ENCODE measurements at places on chromosomes 7 and 10. TPM values are rescaled to one million over a fixed set of nuclear protein-coding genes. Genes with fewer than 3 reads are reported as not detected.

DNA sequence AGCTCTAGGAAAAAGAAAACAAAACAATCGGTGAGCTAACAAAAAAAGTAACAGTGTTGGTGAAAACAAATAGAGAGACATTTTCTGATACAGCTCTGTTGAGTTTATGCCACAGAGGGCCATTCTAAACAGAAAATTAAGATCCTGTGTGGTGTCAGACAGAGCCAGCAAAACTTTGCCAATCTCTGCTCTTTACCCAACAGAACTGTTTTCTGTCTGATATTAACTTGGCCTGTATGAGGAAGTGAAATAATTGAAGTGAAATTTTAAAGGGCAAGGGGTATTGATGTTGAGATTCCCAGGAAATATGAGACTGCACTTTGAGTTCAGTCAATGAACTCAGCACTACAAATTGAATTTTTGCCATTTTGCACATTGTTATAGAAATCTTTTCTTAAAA lies 101.0 kb downstream of the AOAH start:
- no peak overlapping the region for H3K4me3 ChIP-seq
- H3K36me3 ChIP-seq = no peaks in the 10 kb centered on the region
- no peaks in the 10 kb centered on the region for H3K27me3 ChIP-seq
- DNase-seq = no peak
- peaks cover 6% of the 10 kb centered on the region for H3K4me1 ChIP-seq

- H3K27ac ChIP-seq = no peak overlapping the region
- H3K36me3 ChIP-seq = no peaks in the 10 kb centered on the region
- DNase-seq = no peak
- H3K4me1 ChIP-seq = no peaks in the 10 kb centered on the region
These were observed 219.5 kb upstream of the PHYHIPL start for GRCh38 chr10:58956926-58957325.

GRCh38 chr10:132978542-132978941 lies 36.2 kb upstream of the CFAP46 start:
- DNase-seq = no peak
- no peak overlapping the region for H3K27ac ChIP-seq
- H3K36me3 ChIP-seq = no peaks in the 10 kb centered on the region
- H3K4me1 ChIP-seq = no peaks in the 10 kb centered on the region

NEBL gene
- 1.4 TPM for total RNA-seq

- H3K4me1 ChIP-seq = no peaks in the 10 kb centered on the region
- no peak overlapping the region for H3K4me3 ChIP-seq
- no peaks in the 10 kb centered on the region for H3K27me3 ChIP-seq
- no peaks in the 10 kb centered on the region for H3K36me3 ChIP-seq
- no peak overlapping the region for H3K27ac ChIP-seq
These were observed 152.4 kb upstream of the TRIM24 start for GRCh38 chr7:138307633-138308032.

PRKAR2B gene
- 5.0 TPM for total RNA-seq

GRCh38 chr7:47881256-47881655 lies 67.0 kb downstream of the PKD1L1 start:
- no peaks in the 10 kb centered on the region for H3K4me1 ChIP-seq
- no peak overlapping the region for H3K4me3 ChIP-seq
- H3K36me3 ChIP-seq = no peaks in the 10 kb centered on the region
- no peak overlapping the region for H3K27ac ChIP-seq

CCDC201 gene
- not detected for total RNA-seq

GLI3 gene
- not detected for total RNA-seq

ADAM12 gene
- not detected for total RNA-seq

IGFBP1 gene
- not detected for total RNA-seq

IQUB gene
- not detected for total RNA-seq

DNA sequence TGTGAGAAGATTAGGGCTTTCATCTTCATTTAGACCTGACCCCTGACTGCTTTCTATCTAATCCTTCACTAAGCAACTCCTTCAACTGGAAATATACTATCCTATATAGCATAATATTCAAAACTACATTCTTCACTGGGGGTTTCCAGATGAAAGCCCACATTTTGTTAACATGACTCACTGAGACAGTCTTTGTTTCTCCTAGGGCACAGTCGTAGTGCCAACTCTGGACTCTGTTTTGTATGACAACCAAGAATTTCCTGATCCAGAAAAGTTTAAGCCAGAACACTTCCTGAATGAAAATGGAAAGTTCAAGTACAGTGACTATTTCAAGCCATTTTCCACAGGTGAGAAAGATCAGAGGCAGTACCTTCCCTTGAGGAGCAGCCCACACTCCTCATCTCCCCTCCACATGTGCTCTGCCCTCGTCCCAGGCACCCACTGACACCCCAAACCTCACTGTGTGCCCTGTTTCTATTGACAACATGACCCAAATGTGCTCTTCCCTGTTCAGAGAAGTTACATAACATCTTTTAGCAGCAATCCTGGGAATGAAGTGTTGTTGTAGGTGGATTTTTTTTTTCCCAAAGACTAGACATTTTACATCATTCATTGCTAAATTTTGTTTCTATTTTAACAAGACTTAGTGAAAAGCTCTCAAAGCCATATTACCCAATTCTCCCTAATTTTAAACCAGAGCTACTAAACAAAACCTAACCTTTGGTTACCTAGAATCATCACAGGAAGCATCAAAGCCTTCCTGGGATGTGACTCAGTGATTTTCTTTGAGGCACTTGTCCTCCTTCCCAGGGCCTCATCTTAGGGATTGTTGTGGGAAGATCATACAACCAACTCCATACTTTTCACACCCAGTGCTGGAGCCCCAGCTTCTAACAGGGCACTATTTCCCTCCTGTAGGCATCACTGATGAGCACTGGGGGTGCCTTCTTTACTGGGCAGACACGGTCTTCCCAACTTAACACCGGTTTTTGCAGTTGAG lies 10.7 kb downstream of the CYP2E1 start:
- no peaks in the 10 kb centered on the region for H3K4me1 ChIP-seq
- H3K27me3 ChIP-seq = no peaks in the 10 kb centered on the region
- no peak for DNase-seq
- H3K4me3 ChIP-seq = no peak overlapping the region

EBLN1 gene
- not detected for total RNA-seq

GRCh38 chr7:97026715-97027426 lies 2.2 kb upstream of the DLX5 start:
- H3K27me3 ChIP-seq = peaks cover 5% of the 10 kb centered on the region
- no peaks in the 10 kb centered on the region for H3K4me1 ChIP-seq
- DNase-seq = no peak
- H3K4me3 ChIP-seq = peak overlapping the region; percentile 46

GRCh38 chr10:1050145-1050544 lies 1.2 kb upstream of the IDI1 start:
- DNase-seq = peak; percentile 32
- H3K4me3 ChIP-seq = peak overlapping the region; percentile 89
- H3K27me3 ChIP-seq = no peaks in the 10 kb centered on the region
- H3K36me3 ChIP-seq = no peaks in the 10 kb centered on the region

- no peaks in the 10 kb centered on the region for H3K27me3 ChIP-seq
- no peak overlapping the region for H3K27ac ChIP-seq
- DNase-seq = no peak
- no peak overlapping the region for H3K4me3 ChIP-seq
These were observed 108.9 kb downstream of the RNLS start for GRCh38 chr10:88473989-88474883.

ERVW-1 gene
- total RNA-seq = 0.24 TPM

- H3K36me3 ChIP-seq = no peaks in the 10 kb centered on the region
- H3K4me3 ChIP-seq = no peak overlapping the region
- DNase-seq = no peak
- no peak overlapping the region for H3K27ac ChIP-seq
- H3K4me1 ChIP-seq = no peaks in the 10 kb centered on the region
- no peaks in the 10 kb centered on the region for H3K27me3 ChIP-seq
These were observed 24.0 kb upstream of the ACTR3B start for GRCh38 chr7:152735443-152736004.

CDNF gene
- 0.97 TPM for total RNA-seq

GRCh38 chr7:28606421-28606820 lies 194.1 kb downstream of the CREB5 start:
- no peaks in the 10 kb centered on the region for H3K36me3 ChIP-seq
- H3K27ac ChIP-seq = no peak overlapping the region
- H3K27me3 ChIP-seq = no peaks in the 10 kb centered on the region
- no peaks in the 10 kb centered on the region for H3K4me1 ChIP-seq
- no peak overlapping the region for H3K4me3 ChIP-seq

All from naive thymus-derived CD4-positive, alpha-beta T cell (primary cell).